NCI-H774 (cell line): ENCODE measurements at places on chromosomes 3 and 15.

DNA sequence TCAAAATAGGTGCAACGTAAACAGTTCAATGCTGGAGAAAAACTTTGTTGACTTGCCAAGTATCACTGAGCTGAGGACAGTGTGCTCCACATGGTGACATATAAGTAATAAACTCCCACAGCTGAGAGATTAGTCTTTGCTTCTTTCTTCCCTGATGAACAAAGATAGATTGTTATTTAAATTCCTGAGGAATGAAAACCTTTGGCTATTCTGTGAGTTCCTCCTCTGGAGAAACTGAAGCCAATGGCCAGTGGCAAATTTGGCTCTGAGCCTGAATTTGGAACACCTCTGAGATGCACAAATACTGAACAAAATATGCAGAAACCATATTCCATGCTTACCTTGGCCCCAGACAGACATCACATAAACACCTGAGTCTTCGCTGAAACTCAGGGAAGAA, 63.3 kb downstream of the RPL22L1 start:
- DNase-seq: no peak

- DNase-seq: no peak
Measured at GRCh38 chr3:49652903-49653415, 21.2 kb upstream of the APEH start.

DNA sequence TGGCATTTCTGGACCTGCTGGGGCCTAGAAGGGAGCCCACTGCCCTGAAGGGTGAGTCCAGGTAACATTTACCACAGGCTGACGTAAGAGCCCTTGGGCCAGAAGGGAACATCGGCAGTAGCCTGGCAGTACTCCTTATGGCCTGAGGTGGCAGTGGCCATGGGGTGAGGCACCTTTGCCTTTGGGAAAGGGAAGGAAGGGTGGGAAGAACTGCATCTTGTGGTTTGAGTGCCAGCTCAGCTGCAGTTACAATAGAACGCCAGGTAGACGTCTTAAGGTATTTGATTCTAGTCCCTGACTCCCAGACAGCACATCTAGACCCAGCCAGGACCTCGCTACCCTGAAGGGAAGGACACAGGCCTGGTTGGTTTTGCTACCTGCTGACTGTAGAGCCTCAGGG, 104.9 kb downstream of the SOX14 start:
- DNase-seq: no peak

GRCh38 chr3:11076711-11077110, 77.6 kb upstream of the HRH1 start:
- DNase-seq: no peak

DNA sequence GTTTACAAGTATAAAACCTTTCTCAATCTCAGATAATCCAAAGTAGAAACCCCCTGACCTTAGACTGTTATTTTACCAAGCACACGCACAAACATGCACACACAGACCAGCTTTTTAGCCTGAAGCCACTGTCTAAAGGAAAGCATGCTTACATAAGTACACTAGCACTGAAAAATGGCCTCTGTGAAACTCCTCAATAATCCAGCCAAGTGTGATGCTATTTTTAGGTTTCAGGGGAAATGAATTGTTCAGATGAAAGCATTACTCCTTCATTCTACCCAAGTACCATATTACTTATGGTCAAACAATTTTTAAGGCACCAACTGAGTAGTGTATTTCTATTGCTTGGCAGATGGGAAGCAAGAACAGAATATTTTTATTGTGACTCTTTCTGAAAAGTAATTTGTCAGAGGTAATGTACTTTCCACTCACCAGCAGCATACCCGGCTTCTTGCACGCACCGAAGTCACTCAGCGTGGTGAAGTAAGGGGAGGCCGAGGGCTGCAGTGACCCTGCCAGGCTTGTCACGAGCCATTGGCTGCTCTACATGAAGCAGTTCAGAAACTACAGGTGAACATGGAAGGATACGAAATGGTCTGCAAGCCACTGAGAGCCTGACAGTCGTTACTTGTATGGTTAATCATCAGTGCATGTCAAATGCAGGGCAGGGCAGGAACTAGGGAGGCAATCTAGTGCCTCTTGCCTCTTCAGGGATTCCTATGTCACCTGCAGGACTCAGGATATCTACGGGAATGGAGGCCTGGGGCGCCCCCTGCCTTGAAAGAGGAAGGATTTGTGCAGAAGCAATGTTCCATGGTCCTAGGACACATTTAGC, 106.7 kb downstream of the GABRB3 start:
- DNase-seq: no peak

DNA sequence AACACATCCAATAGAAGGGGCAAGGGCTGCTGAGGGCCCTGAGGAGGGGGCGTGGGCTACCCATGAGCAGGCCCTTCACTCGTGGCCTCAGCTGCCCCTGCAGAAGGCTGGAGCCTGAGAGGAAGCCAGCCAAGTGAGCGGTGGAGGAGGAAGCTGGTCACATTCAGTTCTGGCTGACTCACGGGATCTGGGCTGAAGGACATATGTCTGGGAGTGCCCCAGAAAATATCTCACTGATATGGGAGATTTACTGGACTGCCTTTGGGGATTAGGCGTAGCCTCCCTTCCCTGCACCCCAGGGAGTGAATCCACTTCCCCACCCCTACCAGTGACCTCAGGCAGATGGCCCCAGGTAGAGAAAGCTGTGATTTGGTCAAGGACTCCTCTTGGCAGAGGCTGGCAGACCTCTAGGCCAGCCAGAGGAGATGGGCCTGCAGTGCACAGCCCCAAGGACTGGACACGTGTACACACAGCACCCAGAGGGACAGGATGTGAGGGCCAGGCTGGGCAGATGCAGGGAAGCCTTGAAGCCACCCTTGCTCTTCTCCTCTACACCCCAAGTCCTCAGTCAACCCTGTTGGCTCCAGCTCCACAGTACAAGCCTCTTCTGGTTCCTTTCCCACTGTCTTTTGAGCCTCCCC, 14.2 kb upstream of the ANKDD1A start:
- DNase-seq: no peak

DNA sequence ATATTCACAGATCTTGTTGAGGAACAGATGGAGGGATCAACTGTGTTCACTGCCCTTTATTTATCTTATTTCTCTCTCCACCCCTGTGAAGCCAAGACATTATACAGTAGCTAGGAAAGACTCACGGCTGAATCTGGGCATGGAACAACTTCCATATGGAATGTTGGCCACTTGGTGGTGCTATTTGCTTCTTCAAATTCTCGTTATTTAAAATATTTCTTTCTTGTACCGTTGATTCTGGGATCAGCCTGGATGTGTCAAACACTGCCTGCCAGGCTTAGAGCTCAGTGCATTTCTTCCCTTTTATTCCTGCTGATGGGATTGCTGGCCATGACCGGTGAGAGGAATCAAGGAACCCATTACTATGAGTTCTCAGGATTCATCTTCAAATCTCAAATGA, 17.5 kb upstream of the GASK1A start:
- DNase-seq: no peak

DNA sequence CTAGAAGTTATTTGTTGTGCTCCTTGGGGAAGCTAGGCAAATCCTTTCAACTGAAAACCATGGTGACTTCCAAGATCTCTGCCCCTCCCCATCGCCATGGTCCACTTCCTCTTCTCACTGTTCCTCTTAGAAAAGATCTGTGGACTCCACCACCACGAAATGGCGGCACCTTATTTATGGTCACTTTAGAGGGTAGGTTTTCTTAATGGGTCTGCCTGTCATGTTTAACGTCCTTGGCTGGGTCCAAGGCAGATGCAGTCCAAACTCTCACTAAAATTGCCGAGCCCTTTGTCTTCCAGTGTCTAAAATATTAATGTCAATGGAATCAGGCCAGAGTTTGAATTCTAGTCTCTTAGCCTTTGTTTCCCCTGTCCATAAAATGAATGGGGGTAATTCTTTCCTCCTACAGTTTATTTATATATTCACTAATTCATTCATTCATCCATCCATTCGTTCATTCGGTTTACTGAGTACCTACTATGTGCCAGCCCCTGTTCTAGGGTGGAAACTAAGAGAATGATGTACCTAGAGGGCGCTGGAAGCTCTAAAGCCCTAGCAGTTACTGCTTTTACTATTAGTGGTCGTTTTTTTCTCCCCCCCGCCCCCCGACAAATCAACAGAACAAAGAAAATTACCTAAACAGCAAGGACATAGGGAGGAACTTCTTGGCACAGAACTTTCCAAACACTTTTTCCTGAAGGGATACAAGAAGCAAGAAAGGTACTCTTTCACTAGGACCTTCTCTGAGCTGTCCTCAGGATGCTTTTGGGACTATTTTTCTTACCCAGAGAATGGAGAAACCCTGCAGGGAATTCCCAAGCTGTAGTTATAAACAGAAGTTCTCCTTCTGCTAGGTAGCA, 657 bp downstream of the PATL2 start:
- DNase-seq: no peak

- DNase-seq: no peak
Measured at GRCh38 chr15:63668601-63669000, 71.4 kb downstream of the FBXL22 start.

DNA sequence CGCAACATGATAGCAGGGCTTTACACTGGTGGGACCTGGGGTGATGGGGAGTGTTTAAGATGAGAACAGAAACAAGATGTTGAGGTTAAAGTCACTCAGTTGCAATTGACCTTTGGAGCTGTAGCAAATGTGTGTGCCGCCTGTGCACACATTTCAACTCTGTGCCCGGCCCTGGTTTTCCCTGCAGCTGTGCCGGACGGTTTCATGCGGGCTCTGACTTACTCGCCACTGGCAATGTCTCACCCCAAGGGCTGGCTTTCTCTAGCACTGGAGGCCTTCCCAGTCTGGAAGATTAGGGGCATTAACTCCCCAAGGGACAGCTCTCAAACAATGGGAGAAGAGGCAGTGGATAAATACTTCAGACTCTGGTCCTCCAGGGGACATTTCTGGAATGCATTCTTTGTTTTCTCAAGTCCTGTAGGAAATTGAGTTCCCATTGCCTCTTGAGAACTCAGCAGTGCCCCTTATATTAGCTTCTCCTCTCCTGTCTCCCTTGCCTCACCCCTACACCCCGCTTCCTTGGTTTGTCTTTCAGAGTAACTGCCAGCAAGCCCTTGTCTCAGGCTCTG, 152.5 kb downstream of the EDEM1 start:
- DNase-seq: no peak
